ENCODE measurements at places on chromosomes 7 and 10.

- DNase-seq = no peak
Observed at GRCh38 chr10:102384053-102384452, 11.5 kb upstream of the NFKB2 start.

- DNase-seq = no peak
Observed at GRCh38 chr7:117470777-117471176, 9.0 kb upstream of the CFTR start.

GRCh38 chr7:46389146-46389545, 468.1 kb upstream of the IGFBP3 start:
- no peak for DNase-seq

DNA sequence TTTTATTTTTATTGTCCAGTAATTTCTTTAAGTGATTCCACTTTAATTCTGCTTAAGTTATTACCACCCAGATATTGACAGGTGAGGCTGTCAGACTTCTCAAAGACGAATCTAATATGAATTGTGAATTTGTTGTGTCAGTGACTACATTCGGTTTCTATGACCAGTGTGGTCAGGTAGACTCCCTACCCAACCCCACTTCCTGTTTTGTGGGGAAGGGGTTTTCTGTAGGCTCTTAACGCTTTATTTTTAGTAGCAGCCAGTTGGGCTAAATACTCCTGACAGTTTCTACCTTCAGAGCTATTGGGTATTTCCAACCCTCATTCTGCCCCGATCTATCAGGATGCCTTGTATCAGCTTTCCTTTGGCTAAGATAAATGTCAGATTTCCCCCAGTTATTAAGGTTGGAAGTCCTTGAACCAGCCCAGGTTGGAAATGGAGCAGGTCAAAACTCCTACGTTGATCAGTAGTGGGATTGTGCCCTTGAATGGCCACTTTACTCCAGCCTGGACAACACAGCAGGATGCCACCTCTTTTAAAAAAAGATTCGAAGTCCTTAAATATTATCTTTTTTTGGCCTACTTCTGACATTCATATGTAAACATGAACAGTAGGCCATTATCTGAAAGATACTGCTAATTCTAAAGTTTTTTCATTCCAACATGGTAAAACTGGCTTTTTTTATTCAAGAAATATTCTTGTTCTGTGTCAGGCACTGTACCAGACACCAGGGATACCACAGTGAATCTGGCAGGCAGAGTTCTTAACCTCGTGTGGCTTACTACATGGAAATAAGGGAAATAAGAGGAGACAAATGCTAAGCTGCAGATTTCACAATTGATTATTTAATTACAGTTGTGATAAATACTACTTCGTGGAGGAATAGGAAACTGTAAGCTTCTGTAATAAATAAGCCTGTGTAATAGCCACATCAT, 133.3 kb upstream of the SAMD8 start:
- DNase-seq = no peak

DNA sequence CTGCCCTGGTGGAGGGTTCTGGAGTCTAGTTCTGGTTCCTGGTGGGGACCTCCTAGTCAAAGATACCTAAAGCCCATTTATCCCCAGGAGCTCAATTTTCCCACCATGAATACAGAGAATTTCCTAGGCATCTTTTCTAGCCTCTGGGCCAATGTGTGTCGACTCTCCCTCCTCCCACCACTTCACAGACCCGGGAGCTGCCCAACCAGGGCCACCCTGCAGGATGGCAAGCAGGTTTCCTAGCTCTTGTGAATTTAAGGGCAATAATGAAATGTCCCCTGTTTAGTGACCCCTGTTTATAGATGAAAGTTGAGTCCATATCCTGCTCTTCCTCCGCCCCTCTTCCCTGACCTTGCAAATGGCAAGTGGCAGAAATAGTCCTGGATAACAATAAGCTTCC, 9.4 kb downstream of the DLX5 start:
- no peak for DNase-seq

- DNase-seq = no peak
Observed at GRCh38 chr10:31343009-31343408, 24.0 kb downstream of the ZEB1 start.

- DNase-seq = no peak
Observed at GRCh38 chr7:54326592-54327167, 215.5 kb upstream of the VSTM2A start.

DNA sequence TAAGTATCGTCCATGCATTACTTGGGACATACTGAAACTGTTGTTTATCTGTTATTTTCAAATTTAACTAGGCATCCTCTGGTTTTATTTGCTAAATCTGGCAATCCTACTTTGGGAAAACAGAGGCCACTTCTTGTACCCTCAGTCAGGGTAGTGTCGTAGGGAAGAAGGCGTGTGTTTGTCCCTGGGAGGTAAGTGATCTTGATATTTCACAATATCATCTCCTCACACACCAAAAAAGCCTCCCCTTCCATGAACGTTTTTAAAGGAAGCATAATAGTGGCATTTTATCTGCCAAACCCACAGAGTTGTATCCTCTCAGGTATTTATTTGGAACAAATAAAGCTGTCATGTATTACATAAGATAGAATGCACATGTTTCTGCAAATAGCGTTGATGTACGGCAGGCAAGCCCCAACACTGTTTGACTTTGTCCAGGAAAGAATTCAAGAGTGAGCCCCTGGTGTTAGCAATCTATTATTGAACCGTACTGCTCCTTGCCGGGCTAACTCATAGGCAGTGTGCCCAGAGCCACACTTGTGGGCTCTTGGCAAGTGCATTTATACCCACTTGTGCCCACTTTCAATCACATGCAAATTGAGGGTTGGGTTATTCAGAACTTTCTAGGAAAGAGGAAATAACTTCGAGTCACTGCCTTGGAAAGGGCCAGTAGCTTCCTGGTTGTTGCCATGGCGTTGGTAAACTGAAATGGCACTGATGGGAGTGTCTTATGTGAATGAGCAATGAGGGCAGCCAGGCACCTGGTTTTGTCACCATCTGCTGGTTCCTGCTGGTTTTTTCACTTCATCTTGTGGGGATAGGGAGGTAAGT, 266.0 kb downstream of the USP6NL start:
- DNase-seq = no peak

All from neuronal stem cell (in vitro differentiated cells).